Muscle of arm (tissue), 14 donors: ENCODE measurements at places on chromosomes 16 and 17. TPM values are rescaled to one million over a fixed set of nuclear protein-coding genes. Genes with fewer than 3 reads are reported as not detected.

Gene PHF12
- 30.5 TPM for polyA plus RNA-seq

Gene EFCAB13
- polyA plus RNA-seq: 2.5 TPM

Gene VPS35
- 83.6 TPM for polyA plus RNA-seq

Gene OR1D5
- polyA plus RNA-seq: not detected

GRCh38 chr17:1144162-1144561 lies 35.6 kb downstream of the ABR start:
- no peak for DNase-seq

GRCh38 chr17:43626023-43626422 lies 35.7 kb downstream of the MEOX1 start:
- no peak for DNase-seq

DNA sequence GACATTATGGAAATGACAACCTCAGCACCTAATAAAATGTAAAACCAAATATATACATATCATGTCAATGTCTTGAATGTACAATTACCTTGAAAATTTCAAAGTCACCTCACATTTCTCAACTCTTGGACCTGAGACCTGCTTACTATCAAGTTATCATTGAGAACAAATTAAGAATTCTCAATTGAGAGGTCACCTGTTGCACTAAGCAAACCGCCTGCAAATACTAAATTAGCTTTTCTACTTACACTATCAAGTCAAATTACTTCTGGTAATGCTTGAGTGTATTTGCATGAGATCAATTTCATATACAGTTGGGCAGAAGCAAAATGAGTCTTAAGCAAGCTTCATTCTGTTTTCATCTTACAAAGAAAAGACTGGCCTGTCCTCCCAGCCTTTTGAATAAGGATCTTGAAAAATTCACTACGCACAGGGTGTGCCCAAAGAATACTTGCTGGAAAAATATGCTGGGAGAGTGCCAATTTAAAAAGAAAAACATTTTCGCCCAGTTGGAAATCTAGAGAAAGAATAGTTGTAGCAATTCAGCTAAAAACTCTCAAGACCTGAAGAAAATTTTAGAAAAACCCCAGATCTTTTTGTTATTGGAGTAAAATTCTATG lies 35.7 kb downstream of the KANSL1 start:
- DNase-seq: peak; percentile 28

- DNase-seq: no peak
Measured at GRCh38 chr17:70298929-70299531, 129.7 kb downstream of the KCNJ2 start.

GRCh38 chr16:86142801-86143236 lies 243.9 kb downstream of the IRF8 start:
- no peak for DNase-seq
